Muscle of arm (tissue), 14 donors: ENCODE measurements at places on chromosomes 5 and 9.

GRCh38 chr5:38478878-38479277, 77.6 kb downstream of the LIFR start:
- no peak for DNase-seq

- DNase-seq = no peak
These were observed 72.1 kb downstream of the LRSAM1 start for GRCh38 chr9:127523312-127523851.

DNA sequence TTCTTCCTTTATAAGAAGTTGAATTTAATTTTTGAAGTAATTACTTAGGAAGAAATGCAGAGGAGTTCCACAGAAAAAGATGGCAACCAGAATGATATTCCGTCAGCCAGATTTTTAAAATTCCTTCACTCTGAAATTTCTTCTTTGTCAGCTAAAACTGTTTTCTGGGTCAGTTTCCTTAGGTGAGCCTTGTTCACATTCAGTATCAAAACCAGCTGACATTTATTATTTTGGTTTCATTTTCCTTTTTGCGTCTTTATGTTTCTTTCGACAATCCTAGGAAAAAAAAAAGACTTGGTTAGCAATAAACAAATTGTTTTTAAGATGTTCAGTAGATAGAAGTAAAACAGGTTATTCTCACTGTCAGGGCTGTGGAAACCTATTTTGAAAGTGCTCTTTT, 4.1 kb upstream of the IARS1 start:
- no peak for DNase-seq

GRCh38 chr5:32850817-32851496, 139.8 kb downstream of the NPR3 start:
- DNase-seq = no peak

DNA sequence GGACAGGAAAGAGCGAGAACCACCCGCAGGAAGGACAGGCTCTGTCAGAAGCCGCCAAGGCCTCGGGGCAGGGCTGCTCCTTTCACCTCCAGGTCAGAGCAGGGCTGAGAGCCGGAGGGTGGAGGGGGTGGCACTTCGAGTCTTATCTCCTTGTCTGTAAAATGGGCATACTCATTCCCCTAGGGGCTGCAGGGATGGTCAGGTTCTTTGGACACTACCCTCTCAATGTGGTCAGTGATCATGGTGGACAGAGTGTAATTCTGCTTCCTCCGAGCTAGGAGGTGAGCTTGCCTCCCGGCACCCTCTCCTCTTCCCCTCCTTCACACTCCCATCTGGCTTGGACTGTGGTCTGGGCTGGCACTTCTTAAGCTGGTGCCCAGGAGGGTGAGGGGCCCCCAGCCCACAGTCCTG, 39.6 kb downstream of the RGS3 start:
- no peak for DNase-seq

DNA sequence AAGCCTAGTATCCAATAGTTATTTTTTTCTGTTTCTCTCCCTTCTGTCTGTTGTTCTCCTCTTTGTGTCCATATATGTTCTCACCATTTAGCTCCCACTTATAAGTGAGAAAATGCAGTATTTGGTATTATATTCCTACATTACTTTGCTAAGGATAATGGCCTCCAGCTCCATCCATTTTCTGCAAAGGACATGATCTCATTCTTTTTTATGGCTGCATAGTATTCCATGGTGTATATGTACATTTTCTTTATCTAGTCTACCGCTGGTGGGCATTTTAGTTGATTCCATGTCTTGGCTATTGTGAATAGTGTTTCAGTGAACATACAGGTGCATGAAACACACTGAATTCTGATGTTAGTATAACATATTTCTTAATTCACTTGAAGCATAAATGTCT, 348.9 kb upstream of the TRPC7 start:
- DNase-seq = no peak

- DNase-seq = no peak
These were observed 65.1 kb upstream of the PTCH1 start for GRCh38 chr9:95581900-95582299.

DNA sequence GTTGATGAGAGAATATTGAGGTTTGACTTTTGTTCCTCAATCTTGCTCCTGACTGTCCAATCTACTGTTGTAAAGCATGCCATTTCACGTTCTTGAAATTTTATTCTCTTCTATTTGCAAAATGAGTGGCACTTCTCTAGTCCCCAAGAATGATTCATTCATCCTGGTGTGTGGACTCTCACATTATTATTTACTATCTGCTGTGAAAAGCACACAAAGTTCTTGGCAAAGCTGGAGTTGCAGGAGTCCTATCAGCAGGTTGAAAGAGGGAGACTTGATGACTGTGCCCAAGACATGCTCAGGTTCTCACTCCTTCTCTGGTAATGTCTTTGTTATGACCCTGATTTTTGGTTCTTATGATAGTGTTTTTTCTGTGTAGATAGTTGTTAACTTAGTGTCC, 382.6 kb downstream of the DMRTA1 start:
- DNase-seq = no peak

- no peak for DNase-seq
These were observed 65.2 kb upstream of the SLC25A51 start for GRCh38 chr9:37969130-37969529.

- DNase-seq = no peak
These were observed 186.3 kb downstream of the KDM4C start for GRCh38 chr9:6944093-6944551.

DNA sequence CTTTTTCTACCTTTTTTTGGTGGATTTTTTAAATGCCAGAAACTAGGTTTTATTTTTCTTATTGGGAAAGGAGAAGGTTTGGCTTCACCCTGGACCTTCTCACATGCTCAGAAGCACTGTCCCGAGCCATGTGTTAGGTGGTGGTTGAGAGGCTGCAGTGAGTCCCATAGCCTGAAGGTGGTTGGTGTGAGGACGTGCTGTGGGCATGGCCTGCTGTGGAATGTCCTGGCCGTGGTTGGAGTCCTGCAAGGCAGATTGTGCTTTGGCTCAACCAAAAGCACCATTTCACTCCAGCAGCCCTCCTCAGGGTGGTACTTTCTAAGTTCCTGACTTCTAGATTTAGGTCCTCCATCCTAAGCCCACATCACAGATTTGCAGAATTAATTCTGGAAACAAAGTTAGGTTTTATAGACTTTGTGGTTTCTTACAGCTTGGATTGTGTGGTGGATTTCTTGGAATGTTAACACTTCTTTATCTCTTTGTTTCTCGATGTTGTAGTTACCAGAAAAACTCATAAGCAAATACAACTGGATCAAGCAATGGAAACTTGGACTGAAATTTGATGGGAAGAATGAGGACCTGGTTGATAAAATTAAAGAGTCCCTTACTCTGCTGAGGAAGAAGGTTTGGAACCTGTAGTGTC, 22.6 kb downstream of the OTULIN start:
- DNase-seq = no peak

DNA sequence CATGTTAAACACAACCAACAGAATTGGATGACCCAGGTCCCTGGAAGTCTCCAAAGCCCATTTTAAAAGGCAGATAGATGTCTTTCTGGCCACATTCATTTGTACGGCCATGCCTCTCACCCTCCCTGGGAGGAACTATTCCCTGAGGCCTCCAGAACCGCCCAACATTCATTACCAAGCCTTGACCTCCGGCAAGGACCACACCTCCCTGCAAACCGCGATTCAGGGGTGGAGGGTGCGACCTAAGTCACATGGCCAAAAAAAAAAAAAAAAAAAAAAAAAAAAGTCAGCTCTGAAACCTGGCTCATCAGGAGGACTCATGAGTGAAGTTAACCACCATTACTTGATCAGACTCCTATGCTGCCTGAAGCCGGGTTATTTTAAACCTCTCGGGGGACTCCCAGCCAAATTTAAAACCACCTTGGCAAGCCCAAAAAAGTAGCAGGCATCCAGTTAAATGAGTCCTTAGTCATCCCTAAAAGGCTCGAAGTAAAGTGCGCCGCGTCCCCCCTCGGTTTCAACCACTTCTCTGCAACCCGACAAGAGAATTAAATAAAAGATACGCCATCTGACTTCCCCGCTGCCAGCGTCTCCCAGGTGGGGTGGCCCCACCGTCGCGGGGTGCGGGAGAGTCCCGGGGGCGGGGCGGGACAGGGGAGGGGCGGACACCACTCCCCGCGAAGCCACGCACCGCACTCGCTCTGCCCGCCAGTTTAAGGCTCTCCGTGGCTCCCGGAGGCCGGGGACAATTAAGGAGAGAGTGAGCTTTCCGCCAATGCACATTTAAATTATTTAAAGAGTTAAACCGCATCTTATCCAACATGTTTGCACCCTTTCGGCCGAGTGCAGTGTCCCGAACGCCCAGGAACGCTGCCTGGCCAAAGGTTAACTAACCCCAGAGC, 2.3 kb downstream of the KLF9 start:
- no peak for DNase-seq

- no peak for DNase-seq
These were observed 93.6 kb upstream of the TNC start for GRCh38 chr9:115211413-115212124.

DNA sequence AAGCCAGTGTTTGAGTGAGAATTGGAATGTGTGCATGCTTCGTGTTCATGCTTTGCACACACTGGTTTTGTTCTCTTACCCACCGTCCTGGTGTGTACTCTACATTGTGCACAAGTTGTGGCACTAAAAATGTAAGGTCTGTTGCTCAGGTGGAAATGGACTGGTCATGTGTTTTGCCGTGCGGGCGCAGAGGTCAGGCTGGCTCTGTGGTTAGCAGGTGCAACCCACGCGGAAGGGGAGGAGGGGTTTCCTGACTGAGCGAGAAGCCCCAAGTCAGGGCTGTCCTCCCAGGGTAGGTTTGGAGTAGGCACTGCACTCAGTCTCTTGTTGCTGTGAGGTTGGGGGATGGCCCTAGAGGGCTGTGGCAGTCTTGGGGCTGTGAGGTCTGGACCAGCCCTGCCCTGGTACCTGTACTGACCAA, 86.6 kb downstream of the EHMT1 start:
- no peak for DNase-seq
